Dermis microvascular lymphatic vessel endothelial cell (primary cell): ENCODE measurements at places on chromosomes 1 and 21. TPM values are rescaled to one million over a fixed set of nuclear protein-coding genes. Genes with fewer than 3 reads are reported as not detected.

Gene GJC2
- 8.0 and 17.1 TPM in 2 replicates for total RNA-seq

DNA sequence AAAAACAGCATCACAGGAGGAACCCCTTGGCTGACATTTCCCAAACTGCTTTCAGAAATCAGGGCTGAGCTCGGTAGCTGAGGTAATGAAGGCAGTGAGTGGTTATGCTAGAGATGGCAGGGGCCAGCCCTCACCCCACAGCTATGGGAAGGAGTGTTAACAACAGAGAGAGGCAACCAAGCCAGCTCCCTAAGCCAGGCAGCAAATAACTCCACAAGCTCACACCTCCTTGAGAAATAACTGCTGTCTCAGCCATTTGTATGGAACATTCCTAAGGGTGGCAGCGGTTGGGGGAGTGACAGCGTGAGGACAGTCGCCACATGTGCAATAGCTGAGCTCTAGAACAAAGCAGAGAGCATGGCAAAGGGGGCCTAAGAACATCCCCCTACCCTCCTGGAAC lies 42.6 kb downstream of the LMX1A start:
- no peak for DNase-seq

- DNase-seq: no peak
Observed at GRCh38 chr1:99607590-99607989, 38.3 kb upstream of the PALMD start.

Gene TNFAIP8L2
- 0.13 TPM in 1 of 2 replicates, not detected in the other for total RNA-seq

Gene KCNJ9
- not detected in 2 replicates for total RNA-seq

Gene UBXN10
- total RNA-seq: under 0.01 TPM in 1 of 2 replicates, not detected in the other

- no peak for DNase-seq
Observed at GRCh38 chr1:112006416-112007025, 17.1 kb upstream of the KCND3 start.

- no peak for DNase-seq
Observed at GRCh38 chr1:115090186-115090490, 835 bp upstream of the TSPAN2 start.

- DNase-seq: no peak
Observed at GRCh38 chr1:161737625-161738024, 12.0 kb upstream of the DUSP12 start.

Gene GLIS1
- under 0.01 TPM in 1 of 2 replicates, not detected in the other for total RNA-seq

Gene NADK
- 33.1 and 37.8 TPM in 2 replicates for total RNA-seq

Gene TTC22
- not detected in 2 replicates for total RNA-seq

DNA sequence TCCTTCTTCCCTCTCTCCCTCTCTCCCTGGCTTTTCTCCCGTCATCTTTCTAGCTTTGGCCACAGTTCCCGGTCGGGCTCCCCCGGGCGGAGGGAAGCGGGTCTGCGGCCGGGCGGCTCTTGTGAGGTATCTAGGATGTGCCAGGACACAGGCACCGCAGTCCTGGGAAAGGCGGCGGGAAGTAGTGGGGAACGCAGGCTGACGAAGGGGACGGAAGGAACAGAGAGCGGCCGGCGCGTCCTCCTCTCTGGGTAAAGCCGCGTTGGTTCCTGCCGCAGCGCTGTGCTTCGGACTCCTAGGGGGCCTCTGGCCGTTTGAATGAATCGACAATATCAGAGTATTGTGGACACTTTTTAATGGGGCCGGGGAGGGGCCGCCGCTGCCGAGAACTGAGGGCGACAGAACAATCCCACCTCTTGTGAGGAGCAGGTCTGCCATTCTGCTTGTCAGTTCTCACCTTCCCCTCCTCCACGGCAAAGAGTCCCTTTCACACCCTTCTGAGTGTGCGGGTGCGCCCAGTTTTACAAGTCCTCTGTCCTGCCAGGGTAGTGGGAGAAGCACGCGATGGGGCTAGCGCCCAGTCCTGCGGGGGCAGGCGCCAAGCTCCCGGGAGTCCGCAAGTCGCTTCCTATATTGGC lies 1.2 kb upstream of the LHX9 start:
- DNase-seq: no peak

Gene FLG
- not detected in 2 replicates for total RNA-seq

Gene EPHB2
- 26.6 and 41.2 TPM in 2 replicates for total RNA-seq

- peak; percentile 30 for DNase-seq
Observed at GRCh38 chr1:180252638-180253536, 22.8 kb downstream of the LHX4 start.
